ENCODE measurements at places on chromosomes 11 and 22.

DNA sequence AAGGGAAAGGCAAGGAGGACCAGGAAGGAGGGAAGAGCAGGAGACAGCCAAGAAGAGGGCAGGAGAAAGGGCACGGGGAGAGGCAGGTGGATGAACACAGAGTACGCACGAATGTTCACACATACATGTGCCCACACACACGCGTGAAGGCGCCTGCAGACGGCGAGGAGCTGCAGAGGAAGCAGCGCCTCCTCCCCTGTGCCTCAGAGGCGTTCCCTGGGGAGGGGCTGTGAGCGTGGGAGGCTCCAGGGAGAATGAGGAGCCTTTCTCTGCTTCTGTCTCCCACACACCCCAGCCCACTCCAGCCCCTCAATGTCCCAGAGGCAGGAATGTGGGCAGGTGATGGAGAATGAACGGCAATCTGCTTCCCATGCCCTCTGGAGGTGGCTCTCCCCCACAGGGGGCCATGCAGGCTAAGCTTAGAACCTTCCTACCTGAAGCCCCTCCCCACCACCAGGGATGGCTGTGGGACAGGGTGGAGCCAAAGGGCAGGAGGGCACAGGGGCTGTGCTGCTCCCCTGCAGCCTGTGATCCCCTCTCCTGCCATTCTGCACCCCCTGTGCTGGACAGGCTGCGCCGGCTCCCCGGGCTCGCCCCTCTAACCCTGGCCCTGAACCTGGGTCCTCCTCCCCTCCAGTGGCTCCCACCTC is 25.3 kb downstream of the PPM1F start:
- no peak for DNase-seq

DNA sequence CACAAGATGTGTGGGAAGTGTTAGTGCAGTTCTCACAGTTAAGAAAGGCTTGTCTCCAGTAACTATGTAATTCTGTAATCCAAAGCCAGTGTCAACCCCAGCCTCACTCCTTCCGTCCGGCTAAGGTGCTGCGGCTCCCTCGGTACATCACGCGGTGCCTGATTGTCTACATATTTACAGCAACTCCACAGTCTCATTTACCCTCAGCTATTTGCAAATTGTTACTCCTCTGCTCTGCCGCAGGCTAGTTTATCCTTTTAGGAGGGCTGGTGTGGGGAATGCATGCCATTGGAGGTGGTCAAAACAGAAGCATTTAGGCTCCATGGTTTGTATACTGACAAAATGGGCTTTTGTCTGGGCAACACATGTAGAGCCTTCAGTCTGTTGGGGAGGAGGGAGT is 358.3 kb downstream of the METTL15 start:
- no peak for DNase-seq

DNA sequence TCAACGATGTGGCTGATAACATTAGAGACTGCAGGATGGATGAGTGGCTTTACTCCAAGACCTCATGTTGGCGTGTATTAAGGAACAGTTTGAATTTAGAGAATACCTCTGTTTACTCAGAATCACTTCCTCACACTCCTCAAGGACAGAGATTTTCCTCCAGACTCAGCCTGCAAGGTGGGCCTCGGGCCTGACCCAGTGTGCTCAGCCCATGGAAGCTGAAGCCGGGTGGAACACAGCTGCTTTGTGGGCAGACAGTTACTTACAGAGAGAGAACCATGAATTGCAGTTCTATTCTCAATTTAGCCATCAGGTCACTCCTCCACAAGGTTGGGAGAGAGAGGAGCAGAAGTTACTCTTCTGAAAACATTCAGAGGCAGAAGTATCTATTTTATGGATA is 135.8 kb downstream of the SNX19 start:
- no peak for DNase-seq

- no peak for DNase-seq
These were observed 5.8 kb upstream of the TAGLN start for GRCh38 chr11:117193130-117194020.

DNA sequence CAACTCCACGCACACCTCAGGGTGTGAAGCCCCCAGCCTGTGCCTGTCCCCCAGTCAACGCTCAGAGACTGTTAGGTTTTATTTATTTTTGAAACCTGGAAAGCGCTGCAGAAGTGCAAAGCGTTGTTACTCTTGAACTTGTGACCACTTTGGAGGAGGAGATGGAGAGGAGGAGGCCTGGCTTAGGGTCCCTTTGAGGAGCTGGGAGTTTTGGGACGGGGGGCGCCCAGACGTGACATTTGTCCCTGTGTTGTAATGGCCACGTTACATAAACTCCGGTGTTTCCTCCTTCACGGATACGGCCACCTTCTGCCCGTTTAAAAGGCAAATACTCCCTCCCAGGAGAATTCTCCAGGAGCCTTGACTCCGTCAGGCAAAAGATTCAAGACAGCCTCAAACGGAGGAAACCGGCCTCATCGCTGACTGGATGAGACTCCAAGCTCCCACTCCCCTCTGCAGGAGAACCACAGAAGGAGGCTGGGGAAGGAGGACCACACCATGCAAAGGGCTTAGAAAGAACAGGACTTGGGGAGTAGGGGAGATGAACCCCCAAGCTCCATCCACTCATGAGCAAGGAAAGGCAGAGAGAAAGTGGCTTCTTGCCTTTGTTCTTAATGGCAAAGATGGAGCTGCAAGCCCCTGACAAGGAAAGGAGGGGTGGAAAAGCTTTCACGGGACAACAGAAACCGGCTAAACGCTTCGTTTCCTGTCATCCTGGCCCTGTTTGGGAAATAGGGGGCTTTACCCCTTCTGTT is 630 bp downstream of the PIK3IP1 start:
- no peak for DNase-seq

GRCh38 chr11:83819931-83820549 is 533.9 kb upstream of the CCDC90B start:
- DNase-seq: peak; percentile 29

- DNase-seq: peak; percentile 89
These were observed at the start of gene EIF4ENIF1 for GRCh38 chr22:31489632-31490495. Gene EIF4ENIF1 (minus strand): TSS chr22:31489842. CDS start chr22:31488718, 1,124 bp downstream.

DNA sequence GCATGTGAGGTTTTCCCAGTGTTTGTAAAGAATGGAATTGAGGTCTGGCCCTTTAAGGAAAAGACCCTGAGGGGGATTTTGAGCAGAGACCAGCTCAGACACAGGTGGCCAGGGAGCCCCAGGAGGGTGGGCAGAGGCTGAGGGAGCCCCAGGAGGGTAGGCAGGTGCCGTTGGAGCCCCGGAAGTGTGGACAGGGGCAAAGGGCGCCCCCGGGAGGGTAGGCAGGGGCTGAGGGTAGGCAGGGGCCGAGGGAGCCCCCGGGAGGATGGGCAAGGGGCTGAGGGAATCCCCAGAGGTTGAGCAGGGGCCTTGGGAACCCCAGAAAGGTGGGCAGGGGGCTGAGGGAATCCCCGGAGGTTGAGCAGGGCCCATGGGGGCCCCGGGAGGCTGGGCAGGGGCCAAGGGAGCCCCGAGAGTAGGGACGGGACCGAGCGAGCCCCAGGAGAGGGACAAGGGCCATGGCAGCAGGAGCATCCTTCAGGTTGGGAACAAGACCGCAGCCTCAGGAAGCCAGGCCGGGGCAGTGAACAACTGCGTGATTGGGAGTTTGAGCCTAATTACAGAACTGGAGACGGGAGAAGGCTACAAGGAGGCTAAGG is 292.0 kb downstream of the BRD1 start:
- DNase-seq: no peak

DNA sequence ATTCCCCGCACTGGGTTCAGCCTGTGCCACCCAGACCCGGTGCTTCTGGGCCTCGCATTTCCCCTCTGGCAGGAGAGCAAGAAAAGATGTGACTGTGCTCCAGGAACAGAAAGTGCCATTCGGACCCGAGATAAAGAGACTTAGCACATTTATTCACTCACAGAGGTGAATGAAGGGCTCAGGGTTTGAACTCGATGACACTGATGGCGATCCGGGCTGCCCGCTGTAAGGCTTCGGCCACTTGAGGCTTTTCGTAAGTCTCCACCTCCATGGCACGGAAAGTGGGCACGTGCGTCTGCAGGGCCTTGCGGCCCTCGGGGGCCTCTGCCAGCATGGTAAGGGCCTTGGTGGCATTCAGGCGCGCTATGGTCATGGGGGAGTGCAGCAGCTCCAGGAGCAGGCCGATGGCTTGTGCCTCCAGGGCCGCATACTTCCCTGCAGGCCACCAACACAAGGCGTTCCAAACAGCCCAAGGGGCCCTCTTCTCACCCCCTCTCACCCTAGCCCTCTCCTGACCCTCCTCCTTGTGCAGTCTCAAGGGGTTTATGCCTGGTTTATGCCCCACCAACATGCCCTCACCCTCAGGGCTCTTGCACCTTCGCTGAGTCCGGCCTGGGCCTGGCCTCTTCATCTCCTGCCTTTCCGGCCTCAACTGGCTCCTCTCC is 10.9 kb upstream of the GNAZ start:
- no peak for DNase-seq

DNA sequence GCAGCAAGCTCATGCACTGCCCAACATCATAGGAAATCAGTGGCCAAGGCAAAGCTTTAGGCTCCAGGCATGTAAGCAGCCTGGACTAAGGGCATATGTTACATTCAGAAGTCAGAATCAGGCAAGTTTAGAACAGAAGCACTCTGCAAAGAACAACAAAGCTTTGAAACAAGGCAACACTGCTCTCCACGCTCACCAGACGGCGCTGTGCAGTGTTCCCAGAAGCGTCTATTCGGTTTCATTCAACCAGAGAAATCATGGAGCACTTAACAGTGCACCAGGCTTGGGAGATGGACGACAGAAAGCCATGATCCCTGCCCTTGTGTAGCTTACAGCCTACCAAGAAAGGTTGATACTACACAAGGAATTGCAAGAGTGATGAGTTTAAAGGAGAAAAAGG is 555.8 kb downstream of the BUD13 start:
- DNase-seq: no peak

DNA sequence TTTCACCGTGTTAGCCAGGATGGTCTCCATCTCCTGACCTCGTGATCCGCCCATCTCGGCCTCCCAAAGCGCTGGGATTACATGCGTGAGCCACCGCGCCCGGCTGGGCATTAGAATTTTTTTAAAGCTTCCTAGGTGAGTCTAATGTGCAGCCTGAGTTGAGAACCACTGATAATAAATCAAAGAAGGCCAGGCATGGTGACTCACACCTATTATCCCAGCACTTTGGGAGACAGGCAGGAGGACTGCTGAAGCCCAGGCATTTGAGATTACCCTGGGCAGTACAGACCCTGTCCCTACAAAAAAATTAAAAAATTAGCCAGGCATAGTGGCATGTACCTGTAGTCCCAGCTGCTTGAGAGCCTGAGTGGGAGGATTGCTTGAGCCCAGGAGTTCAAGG is 13.7 kb downstream of the MEI1 start:
- no peak for DNase-seq

GRCh38 chr22:41403532-41404318 is 22.0 kb downstream of the TEF start:
- peak; percentile 85 for DNase-seq

DNA sequence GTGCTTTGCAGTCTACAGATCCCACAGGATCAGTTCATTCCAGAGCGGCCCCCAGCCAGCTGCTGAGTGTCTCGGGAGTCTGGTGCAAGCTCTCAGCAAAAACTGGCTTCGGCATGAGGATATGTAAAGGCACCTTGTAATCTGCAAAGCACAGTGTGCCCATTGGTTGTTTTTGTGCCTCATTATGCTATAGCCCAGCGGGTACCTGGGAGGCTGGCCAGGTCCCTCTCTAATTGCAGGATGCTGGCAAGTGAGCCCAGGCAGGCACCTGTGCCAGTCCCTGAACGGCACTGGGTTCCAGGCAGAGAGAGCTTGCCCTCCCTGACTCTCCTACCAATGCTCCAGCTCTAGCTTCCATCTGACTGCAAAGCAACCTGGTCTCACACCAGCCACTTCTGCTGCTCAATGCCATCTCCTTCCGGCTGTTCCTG is 128.7 kb downstream of the DSCAML1 start:
- no peak for DNase-seq

DNA sequence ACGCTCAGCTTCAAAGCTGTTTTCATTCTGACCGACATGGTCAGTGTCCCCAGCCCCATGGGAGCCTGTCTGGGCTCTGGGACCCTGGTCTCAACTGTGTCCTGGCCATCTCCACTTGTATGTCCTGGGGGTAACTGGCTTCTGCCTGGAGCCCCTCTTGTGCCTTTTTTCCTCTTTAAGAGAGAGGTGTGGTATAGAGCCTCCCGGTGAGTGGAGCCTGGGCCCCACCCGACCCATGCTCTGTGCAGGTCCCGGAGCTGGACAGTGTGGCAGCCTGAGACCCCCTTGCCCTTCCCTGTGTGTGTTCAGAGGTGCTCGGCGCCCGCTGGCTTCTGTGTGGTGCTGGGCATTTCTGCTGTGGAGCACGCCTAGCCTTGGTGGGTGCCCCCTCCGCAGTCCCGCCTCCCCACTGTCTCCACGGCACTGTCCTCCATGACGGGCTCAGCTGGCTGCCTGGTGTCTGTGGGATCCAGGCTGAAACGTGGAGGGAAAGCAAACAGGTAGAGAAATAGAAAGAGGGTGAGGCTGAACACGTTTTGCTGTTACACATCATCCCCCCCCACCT is 74.9 kb downstream of the PARVB start:
- DNase-seq: peak; percentile 39

DNA sequence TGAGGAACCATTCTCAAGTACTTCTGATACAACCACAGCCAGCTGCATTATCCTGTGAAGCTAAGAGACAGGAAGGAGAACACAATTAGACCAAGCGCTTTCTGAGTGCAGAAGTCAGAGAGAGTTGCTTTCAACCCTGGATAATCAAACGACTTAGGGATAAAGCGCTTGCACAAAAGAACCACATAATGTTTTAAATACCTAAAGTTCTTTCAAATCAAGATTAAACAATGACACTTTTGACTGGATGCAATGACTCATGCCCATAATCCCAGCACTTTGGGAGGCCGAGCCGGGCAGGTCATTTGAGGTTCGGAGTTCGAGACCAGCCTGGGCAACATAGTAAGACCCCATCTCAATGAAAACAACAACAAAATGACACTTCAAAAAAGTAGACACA is 145.1 kb downstream of the SWAP70 start:
- DNase-seq: no peak

DNA sequence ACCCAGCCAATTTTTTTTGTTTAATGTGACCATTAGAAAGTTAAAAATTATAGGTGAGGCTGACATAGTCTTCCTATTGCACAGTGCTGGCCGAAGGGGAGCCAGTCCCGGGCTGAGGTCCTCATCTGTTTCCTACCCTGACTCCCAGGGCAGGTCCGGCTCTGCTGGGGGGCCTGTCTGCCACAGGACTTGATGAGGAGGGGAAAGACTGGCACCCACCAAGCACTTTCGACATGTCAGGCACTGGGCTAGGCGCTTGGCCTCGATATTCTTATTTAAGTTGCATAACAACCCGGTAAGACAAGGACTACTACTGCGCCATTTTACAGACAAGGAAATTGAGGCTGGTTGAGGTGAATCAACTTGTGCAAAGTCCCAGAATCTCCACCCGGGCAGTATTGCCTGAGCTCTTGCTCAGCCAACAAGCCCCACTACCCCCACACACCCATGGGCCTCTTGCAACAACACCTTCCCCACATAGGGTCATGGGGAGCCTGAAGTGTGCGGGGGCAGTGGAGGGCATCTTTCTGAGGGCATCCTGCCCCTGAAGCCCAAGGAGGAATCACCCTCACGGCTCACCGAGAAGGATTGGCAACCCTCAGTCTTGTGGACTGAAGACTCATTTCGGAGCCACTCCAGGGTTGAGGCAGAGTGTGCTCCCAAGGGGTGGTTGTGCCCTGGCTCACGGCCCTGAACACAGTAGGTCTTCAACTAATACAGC is 62.7 kb upstream of the LINC01488 start:
- DNase-seq: no peak

GRCh38 chr11:130178441-130179339 is 19.1 kb downstream of the ST14 start:
- no peak for DNase-seq
